ENCODE measurements at places on chromosomes 13 and 19. TPM values are rescaled to one million over a fixed set of nuclear protein-coding genes. Genes with fewer than 3 reads are reported as not detected.

The WDR87 gene
- total RNA-seq, result not detected

The DCAF15 gene
- 10.6 TPM for total RNA-seq

The ZNF665 gene
- 5.5 TPM for total RNA-seq

The ADAMTSL5 gene
- total RNA-seq, result not detected

The PGLYRP2 gene
- not detected for total RNA-seq

The SCN1B gene
- 3.9 TPM for total RNA-seq

The PEAK3 gene
- not detected for total RNA-seq

The FBXO27 gene
- 10.4 TPM for total RNA-seq

The C13orf46 gene
- total RNA-seq, result 0.23 TPM

The CEACAM21 gene
- total RNA-seq, result 18.0 TPM

The SIGLEC6 gene
- total RNA-seq, result not detected

The ZNF223 gene
- total RNA-seq, result 12.0 TPM

The ZNF90 gene
- total RNA-seq, result 3.9 TPM

The CLEC17A gene
- total RNA-seq, result 0.46 TPM

The APOC1 gene
- 17.8 TPM for total RNA-seq

The ATP8A2 gene
- total RNA-seq, result 77.0 TPM

The FPR1 gene
- total RNA-seq, result 10.6 TPM

The CEBPA gene
- 4.8 TPM for total RNA-seq

The RFPL4A gene
- total RNA-seq, result not detected

The ZNF229 gene
- total RNA-seq, result 25.8 TPM

Data from diencephalon (tissue), 1 donor.